ENCODE measurements at places on chromosomes 1 and 21.

GRCh38 chr1:207058252-207058651 is 5.2 kb downstream of the PFKFB2 start:
- DNase-seq = no peak

GRCh38 chr1:39412892-39413291 is 78.5 kb upstream of the BMP8A start:
- no peak for DNase-seq

GRCh38 chr1:101382135-101382534 is 145.3 kb downstream of the S1PR1 start:
- DNase-seq = no peak

- DNase-seq = no peak
These were observed 142.2 kb upstream of the CACNA1E start for GRCh38 chr1:181341026-181341632.

DNA sequence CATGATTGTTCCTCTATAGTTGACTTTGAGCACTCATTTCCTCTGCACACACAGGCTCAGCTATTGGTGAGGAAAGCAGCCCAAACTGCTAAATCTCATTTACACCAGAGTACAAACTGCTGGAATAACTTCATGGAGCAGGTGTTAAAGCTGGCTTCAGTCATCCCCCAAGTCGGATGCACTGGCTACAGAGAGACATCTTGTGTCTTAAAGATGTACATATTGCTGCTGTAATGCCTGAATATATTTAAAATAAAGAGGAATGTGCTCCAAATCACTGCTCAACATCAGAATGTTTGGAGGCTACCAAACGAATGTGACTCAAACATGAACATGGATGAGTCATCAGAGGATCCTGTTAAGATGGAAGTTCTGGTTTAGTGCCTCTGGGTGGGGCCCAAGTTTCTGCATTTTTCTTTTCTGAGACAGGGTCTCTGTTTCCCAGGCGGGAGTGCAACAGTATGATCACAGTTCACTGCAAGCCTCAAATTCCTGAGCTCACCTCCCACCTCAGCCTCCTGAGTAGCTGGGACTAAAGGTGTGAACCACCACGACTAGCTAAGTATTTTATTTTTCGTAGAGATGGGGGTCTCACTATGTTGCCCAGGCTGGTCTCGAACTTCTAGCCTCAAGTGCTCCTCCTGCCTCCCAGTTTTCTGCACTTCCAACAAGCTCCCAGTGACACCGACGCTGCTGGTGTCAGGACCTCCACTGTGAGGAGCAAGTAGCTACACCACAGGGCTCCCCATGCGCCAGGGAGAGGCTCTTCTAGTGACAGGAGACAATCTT is 79.0 kb upstream of the KRTAP19-8 start:
- DNase-seq = no peak

DNA sequence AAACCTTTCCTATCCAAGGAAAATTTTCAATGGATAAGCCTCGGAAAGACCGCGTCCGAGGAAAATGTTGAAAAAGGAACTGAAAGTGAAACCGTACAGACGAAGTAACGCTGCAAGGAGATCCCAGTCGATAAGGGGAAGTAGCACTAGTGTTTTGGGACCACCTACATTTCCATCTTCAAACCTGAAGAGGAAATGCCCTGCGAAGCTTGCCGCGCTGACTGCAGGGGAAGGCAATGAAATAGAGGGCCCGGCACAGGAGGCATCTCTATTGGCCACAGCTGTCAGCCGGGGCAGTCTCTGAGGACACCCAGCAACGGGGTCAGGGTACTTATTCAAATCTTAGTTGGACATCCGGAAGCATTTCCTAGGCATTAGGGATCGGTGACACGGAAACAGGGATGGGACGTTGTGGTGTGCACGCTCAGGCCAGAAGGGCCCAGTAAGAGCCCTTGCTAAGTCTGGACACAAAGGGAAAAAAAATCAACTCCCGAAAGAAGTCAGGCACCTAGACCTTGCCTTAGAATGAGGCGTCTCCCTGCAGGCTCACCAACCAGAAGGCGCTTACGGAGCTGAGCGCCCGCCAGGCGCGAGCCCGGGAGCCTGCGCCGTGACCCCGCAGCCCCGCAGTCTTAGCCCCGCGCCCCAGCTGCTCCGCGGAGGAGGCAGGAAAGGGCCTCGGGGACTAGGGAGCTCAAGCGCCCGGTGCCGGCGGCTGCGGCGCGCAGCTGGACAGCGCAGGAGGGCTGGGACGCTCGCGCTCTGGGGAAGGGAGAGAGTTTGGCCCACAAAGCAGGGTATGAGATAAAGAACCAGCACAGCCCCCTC is 655 bp downstream of the USF1 start:
- peak; percentile 62 for DNase-seq

DNA sequence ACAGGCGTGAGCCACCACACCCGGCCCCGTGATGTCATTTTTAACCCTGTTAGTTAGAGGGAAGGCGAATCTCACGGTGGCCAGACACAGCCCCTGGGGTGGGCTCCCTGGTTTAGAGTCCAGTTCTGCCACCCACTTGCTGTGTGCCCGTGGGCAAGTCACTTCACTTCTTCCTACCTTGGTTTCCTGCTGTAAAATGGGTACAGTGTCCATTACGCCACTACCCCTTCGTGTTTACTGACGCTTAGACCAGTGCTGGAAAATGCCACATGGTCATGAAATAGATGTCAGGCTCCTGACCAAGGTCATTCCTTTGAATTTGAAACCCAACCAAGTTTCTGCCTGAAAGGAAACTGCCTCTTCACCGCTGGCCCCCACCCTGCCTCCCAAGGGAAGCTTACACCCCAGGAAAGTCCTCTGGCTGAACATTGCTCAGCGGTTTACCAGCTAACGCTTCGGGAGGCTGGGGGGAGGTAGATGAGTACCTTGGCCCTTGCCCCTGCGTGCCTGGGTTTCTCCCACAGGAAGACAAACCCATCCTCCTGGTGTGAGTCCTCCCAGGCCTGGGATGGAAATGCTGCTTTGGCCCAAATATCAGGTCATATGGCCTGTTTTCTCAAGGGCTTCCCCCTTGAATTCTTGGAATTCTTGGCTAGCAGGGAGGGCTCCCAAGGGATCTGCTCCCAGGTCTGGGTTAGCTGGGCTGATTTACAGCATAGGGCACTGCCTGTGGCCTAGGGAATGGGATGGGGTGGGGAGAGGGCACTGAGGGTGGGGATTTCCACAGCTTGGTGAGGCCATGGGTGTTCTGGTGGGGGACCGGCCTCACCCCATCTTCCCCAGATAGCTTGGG is 7.6 kb upstream of the AADACL4 start:
- peak; percentile 77 for DNase-seq

DNA sequence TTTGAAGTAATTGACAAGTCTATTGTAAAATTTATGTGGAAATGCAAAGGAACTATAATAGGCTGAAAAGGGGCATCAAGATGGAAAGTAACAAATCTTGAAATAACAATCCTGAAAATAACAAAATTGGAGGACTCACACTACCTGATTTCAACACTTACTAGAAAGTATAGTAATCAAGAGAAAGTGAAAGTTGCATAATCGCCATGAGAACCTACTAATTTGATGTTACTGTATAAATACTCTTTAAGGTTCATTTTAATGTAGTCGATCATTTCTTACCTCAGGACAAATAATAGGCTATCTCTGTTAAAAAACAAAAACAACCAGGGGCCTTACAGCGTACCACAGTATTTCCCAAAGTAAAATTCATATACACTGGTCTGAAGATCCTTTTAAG is 71.7 kb downstream of the EDEM3 start:
- DNase-seq = no peak

DNA sequence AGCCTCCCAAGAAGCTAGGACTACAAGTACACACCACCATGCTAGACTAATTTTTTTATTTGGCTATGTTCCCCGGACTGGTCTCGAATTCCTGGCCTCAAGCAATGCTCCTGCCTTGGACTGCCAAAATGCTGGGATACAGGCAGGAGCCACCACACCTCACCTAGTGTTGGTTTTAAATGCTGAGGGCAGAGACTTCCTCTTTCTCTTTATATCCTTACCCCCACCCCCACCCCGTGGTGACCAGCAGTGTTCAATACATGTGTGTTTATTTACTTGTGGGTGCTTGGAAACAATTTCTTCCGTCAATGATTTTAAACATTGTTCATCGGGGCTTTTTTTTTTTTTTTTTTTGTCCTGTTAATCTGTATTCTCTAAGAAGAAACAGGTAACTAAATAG is 158.9 kb downstream of the ZBTB18 start:
- DNase-seq = no peak

DNA sequence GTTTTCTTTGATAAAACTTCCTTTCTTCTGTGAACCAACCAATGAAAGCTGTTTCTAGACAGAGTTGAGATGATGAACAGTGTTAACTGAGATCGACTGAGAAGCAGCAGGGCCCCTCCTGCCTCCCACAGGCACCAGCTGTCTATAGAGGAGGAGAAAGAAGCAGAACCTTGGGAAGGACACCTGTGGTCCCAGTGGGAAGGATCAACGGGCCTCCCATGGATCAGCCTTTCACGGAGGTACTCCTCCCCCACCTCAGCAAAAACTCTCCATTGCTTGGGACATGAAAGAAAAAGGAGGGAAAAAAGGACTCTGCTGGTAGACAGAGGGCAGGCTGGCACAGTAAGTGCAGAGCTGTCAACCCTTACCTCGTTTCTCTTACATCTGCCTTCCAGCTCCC is 40.5 kb downstream of the PLPPR5 start:
- DNase-seq = no peak

- DNase-seq = no peak
These were observed 699.2 kb upstream of the ZP4 start for GRCh38 chr1:238589843-238590435.

GRCh38 chr21:42456457-42456856 is 39.6 kb downstream of the RSPH1 start:
- no peak for DNase-seq

GRCh38 chr21:41098481-41099042 is 69.4 kb upstream of the BACE2 start:
- no peak for DNase-seq

GRCh38 chr1:156939786-156940334 is 19.4 kb downstream of the LRRC71 start:
- DNase-seq = no peak

Data from nephron progenitor cell (in vitro differentiated cells).